ENCODE measurements at places on chromosomes 1 and 21.

- DNase-seq = no peak
Observed at GRCh38 chr1:49297783-49298182, 521.1 kb upstream of the BEND5 start.

DNA sequence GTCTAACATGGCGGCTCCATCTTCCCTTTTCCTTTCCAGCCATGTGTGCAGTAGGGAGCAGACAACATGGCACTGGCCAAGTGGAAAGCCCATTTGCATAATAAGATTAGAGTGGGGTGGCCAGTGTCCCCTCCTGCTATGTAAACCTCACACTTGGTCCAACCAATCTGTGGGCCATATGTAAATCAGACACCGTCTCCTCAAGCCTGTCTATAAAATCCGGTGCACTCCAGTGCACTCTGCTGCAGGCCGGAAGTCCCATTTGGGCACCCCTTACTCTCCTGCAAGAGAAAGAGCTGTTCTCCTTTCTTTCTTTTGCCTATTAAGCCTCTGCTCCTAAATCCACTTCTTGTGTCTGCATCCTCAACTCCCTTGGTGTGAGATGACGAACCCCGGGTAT lies 44.1 kb downstream of the OLFML3 start:
- DNase-seq = no peak

DNA sequence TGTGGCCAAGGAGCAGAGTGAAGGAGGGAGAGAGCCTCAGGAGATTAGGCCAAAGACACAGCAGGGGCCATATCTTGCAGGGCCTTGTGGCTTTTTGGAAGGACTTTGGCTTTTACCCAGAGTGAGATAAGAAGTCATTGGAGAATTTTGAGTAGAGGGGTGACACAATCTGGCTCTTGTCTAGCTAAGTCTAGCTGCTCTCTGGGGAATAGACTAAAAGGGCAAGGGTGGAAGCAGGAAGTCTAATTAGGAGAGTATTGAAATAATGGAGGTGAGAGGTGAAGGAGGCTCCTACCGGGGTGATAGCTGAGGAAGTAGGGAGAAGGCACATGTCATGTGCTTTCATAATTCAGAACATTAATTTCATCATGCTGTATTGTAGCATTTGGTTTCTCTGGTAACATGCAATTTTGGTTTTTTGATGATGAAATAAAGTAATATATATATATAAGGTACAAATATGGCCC lies 34.3 kb upstream of the KCNA3 start:
- no peak for DNase-seq

DNA sequence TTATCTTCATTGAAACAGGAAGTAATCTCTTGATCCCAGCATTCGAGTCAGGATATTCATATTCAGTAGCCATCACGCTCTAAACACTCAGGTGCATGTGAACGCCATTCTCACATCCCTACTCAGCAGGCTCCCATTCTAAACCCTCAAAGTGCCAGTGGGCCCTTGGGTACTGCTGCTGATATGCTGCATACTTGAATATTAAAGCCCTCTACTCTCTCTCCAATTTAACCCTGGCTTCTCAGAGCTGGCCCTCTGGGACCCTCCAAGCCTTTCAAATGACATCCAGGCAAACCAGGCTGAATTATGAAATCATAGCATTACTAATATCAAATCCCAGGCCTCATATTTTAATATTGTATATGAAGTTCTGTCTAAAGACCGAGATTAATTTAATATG lies 468.2 kb downstream of the NUF2 start:
- no peak for DNase-seq

- no peak for DNase-seq
Observed at GRCh38 chr1:235838021-235838420, 28.7 kb downstream of the LYST start.

DNA sequence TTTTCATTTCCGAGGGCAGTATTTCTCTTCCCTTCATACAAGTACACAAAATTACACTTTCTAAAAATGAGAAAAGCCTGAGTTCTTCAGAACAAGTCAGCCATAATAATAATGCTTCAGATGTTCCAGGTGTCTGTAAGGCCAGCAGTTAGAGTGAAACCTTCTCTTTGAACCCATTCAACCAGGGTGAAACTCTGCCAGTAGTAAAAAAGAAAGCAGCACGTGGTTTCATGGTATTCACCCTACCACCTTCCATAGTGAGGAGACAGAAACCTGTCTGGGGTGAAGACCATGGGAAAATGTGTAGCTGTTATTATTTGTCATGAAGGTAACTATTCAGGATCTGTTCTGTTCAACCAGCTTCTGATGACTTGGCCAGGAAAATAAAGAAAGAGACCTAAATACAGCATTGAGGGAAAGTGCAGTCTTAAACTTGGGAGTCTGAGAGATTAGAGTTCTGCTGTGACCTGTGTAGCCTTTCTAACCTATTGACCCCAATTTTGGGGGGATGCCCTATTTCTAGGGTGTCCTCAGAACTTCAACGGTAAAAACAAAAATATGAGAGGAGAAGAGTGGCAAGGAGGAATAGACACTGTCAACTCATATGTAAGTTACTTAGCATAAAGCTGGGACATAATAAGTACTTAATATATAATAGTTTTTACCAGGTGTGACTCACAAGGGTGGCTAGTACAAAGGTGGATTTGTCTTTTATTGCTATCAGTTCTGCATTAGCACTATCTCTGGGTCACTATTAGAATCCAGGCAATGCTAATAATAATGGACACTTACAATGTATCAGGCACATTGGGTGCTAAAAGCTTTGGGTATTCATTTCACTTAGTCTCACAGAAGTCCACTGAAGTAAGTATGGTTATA lies 70.0 kb upstream of the TNFSF4 start:
- DNase-seq = no peak

GRCh38 chr1:11620924-11621323 lies 33.3 kb downstream of the FBXO2 start:
- DNase-seq = no peak

DNA sequence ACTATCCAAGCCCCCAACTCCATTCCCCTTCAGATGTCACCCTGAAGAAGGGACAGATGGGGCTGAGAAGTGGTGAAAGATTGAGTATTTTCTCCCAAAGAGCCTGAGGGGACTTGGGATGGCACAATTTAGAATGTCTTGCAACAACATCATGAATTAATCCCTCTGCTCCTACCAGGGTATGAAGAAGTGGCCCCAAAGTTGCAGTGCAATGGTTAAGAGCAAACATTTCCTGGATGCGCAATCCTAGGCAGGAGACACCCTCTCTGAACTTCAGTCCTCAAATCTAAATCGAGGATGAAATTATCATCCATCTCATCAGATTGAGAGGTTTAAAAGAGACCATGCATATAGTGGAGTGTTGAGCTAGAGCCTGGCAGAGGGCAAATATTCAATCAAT lies 28.6 kb upstream of the CITED4 start:
- no peak for DNase-seq

GRCh38 chr1:43533584-43533983 lies 2.9 kb downstream of the PTPRF start:
- DNase-seq = no peak

GRCh38 chr1:111593403-111594305 lies 25.9 kb upstream of the RAP1A start:
- DNase-seq = no peak

GRCh38 chr1:56194701-56195300 lies 384.6 kb downstream of the PLPP3 start:
- DNase-seq = no peak

DNA sequence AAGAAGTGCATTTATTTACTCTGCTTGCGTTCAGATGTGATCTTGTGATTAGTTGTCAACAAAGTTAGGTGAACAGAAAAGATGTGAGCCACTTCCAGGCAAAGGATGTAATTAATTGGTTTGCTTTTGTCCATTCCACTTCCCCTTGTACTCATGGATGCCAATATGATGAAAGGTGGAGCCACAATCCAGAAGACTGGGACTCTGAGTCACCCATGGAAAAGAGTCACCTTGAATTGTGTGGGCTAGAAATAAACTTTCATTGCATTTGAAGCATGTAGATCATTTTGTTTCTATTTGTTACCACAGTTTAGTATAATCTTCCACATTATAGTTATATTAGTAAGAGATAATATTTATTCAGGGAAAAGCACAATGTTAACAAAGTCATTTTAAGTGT lies 684.2 kb downstream of the LTN1 start:
- DNase-seq = no peak

GRCh38 chr1:58845942-58846341 lies 62.1 kb upstream of the JUN start:
- DNase-seq = no peak

GRCh38 chr1:41277371-41277975 lies 35.4 kb upstream of the SCMH1 start:
- no peak for DNase-seq

DNA sequence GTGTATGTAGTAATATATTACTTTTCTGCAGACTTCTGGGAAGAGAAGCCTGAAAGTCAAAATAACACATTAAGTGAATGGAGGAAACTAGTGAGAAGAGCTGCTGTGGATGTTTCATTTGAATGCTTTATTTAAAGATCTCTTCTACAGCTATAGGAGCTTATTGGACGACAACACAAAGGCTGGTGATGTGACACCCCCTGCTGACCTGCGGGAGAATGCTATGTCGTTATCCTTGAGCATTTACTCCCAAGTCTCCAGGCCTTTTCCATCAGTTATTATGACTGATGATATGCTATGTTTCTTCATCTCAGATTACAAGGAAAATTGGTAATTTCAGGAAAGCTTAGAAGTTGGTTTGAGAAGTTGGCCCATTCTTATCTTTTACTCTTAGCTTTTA lies 22.3 kb upstream of the PLA2G4A start:
- DNase-seq = no peak

DNA sequence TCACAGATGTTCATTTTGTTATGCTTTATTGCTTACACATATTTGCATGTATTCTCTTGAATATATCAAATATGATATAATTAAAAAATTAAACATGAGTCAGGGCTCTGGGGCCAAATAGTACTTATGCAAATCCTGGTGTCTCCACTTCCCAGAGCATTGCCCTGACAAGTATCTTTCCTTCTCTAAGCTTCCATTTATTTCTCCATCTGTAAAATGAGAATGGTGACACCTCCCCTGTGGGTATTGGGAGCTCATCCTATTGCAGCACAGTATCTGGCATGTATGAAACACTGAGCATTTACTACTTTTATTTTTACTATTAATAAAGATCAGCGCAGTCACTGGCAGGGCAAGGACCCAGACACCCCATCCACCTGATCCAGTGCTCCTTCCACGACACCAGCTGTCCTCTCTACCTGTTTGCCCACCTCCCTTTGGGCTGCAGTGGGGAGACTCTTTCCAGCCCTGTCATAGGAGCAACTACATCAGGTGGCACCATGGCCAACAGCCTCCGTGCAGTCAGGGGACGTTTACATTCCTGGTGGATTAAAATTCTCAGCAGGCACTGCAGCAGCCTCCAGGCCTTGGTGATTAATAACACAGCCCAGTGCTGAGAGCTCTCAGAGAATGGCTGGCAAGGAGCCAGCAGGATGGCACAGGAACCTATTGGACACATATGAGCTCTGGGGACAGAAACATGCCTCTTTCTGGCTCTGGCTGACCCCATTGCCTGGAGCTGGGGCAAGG lies 113.0 kb downstream of the DMRTB1 start:
- DNase-seq = no peak

DNA sequence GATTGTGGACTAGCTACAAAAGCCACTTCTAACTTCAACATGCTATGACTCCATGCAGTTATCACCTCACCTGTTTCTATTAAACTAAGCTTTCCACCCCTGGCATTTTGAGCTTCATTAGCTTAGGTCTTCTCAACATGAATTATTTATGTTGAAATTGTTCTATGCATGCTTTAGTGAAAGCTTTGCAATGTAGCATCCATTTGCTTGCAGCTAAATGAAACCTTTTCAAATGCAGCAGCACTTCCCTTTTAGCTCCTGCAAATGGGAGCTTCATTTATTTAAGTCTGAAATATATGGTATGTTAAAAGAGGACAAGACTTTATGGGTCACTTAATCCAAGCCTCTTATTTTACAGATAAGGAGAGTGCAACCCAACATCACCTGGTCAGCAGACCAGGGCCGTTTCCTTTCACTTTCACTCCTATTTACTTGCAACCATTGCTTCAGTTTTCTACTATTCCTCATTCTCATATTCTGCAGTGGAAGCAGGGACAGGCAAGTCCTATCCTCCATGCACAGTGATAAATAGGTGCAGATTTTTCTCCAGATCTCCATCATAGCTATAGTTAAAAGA lies 56.4 kb upstream of the SAMSN1 start:
- DNase-seq = no peak

DNA sequence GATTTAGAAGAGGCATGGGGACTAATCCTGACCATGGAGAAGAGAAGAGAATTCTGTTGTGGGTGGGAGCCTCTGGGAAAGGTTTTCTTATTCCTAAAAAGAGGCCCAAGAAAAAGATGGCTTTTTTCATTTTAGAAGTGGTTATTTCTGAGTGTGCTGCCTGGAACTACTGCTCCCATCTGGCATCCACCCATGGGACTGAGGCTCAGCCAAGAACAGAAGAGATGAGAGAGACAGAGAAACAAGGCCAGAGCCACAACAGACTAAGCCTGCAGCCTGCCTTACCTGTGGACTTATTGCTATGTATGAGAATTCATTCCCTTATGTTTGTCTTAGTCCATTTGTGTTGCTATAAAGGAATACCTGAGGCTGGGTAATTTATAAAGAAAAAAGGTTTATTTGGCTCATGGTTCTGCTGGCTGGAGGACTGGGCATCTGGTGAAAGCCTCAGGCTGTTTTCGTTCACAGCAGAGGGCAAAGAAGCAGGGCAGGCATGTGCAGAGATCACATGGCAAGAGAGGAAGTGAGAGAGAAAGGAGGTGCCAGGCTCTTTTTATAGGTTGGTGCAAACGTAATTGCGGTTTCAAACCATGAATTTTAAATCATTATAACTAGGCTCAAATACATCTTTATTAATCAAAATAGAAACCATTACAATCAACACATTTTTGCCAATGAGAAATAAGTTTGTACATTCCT lies 57.5 kb upstream of the PRDM2 start:
- DNase-seq = no peak

DNA sequence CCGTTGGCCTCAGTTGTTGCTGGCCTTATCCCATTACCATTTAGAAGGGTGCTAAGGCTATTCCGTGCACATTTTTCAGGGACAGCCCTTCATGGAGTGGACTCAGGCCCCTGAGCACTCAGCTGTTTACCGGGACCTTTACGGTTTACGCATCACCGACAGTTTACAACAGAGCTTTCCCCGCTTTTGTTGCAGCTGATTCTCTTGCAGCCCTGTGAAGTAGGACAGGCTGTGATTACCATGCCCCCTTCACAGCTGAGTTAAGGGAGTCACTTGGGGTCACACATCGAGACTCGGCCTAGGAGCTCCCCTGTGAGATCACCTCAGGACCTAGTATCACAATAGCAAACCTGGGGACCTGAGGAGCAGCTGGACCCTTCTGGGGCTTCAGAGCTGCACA lies 41.9 kb downstream of the PTPRF start:
- DNase-seq = no peak
